ENCODE measurements at places on chromosomes 13 and 19. TPM values are rescaled to one million over a fixed set of nuclear protein-coding genes. Genes with fewer than 3 reads are reported as not detected.

Gene CEACAM4
- not detected for total RNA-seq

Gene COL5A3
- 3.8 TPM for total RNA-seq

Gene KLK14
- 0.41 TPM for total RNA-seq

Gene BCAM
- total RNA-seq = 81.7 TPM

Gene TPTE2
- total RNA-seq = not detected

Gene CPAMD8
- 0.05 TPM for total RNA-seq

Gene GPR12
- not detected for total RNA-seq

Gene KIR3DL2
- total RNA-seq = not detected

Gene CBLC
- not detected for total RNA-seq

Gene ATG4D
- total RNA-seq = 21.2 TPM

Gene KRI1
- total RNA-seq = 17.1 TPM

Gene IZUMO4
- 0.30 TPM for total RNA-seq

Gene SHISA2
- 0.05 TPM for total RNA-seq

Gene MISP3
- total RNA-seq = 3.6 TPM
